Common myeloid progenitor, CD34-positive (primary cell): ENCODE measurements at places on chromosomes 11 and 22.
A peak's percentile ranks its signal among the peaks of the same experiment; 100 is the strongest.

DNA sequence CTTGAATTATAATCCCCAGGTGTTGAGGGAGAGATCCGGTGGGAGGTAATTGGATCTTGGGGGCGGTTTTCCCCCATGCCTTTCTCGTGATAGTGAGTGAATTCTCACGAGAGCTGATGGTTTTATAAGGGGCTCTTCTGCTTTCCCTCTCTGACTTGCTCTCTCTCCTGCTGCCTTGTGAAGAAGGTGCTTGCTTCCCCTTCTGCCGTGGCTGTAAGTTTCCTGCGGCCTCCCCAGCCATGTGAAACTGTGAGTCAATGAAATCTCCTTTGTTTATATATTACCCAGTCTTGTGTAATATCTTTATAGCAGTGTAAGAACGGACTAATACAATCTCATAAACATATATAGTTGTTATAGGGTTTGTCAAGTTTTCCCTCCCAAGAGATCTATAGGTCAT, 32.8 kb downstream of the KCNE3 start:
- DNase-seq, result no peak

- no peak for DNase-seq
Observed at GRCh38 chr11:77884186-77884828, 63.4 kb downstream of the AAMDC start.

GRCh38 chr11:78277314-78277994, 88.7 kb downstream of the USP35 start:
- no peak for DNase-seq

DNA sequence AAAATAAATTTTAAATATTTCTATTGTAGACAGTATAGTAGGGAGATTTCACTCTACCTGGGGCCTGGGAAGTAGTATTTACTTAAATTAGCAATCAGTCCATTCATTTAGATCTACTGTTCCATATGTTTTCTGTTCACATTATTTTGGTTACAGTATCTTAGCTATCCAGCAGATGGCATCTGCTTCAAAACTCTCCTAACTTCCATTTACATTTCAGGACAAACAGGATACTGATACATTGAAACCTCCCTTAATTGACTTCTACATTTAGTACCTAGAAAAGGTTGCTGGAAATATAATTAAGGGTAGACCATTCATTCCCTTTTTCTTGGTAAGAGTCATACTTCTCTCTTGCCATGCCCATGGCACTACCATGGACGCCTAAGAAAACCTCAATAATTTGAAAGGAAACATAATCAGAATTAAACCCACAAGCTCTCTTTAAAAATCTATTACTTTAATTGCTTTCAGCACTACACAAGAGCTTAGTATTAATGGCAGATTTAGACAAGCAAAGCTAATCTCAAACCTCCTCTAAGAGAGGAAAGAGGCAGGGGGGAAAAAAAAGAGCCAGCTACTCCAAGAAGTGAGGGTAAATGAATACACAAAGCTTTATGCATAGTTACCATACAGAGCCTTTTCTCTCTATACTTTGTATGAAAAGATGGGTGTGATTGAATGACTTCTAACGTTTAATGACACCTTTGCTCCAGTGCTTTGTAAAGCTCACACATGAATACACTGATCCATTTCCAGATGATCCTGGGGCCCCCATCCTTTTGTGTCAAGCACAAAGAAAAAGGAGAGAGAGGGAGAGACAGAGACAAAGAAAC, 131.2 kb upstream of the MTMR2 start:
- DNase-seq, result peak; percentile 38
